ENCODE measurements at places on chromosomes 3 and 15.

GRCh38 chr3:23484386-23484785, 281.3 kb downstream of the UBE2E2 start:
- DNase-seq: no peak

GRCh38 chr3:52480768-52481715, 14.1 kb upstream of the STAB1 start:
- DNase-seq: no peak

- DNase-seq: no peak
These were observed 39.3 kb downstream of the RFTN1 start for GRCh38 chr3:16474216-16474615.

GRCh38 chr3:55197021-55197420, 269.2 kb upstream of the LRTM1 start:
- no peak for DNase-seq

- DNase-seq: peak; percentile 53
These were observed 10.3 kb upstream of the ABHD10 start for GRCh38 chr3:111968319-111969054.

DNA sequence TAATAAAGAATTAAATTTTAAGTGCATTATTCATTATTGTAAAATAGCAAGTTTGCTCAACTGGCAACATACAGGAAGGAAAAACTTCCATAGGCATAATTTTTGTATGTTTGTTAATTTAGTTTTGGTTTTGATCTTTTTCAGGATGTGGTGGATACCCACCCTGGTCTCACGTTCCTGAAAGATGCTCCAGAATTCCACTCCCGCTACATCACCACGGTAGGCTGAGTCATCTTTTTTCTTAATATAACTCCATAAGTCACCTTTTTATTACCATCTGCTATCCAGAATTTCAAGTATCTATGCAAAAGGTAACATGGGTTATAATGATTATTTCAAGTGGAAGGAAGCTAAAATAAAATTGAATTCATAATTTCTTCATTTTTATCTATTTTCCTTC, 104.8 kb downstream of the PPP2R3A start:
- DNase-seq: no peak

DNA sequence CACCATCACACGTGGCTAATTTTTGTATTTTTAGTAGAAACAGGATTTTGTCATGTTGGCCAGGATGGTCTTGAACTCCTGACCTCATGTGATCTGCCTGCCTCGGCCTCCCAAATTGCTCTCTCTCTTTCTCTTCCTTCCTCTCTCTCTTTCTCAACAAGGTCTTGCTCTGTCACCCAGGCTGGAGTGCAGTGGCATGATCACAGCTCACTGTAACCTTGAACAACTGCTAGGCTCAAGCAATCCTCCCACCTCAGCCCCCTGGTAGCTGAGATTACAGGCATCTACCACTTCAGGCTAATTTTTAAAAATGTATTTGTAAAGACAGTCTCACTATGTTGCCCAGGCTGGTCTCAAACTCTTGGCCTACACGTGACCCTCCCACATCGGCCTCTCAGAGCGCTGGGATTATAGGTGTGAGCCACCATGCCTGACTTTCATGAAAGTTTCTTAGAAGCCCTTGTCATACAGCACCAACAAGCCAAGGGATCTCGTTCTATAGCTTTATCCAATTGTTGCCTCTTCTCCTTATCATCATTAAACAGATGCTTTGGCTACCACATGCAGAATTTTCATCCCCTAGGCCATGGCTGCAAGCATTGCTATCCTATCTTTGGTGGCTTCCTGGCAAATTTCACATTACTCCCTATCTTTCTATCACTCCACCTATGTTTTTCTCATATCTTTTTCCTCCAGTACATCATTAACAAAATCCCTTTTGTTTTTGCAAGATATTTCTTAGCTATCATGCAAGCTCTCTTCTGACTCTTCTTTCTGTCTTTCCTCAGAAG, 5.7 kb downstream of the CCDC32 start:
- no peak for DNase-seq

DNA sequence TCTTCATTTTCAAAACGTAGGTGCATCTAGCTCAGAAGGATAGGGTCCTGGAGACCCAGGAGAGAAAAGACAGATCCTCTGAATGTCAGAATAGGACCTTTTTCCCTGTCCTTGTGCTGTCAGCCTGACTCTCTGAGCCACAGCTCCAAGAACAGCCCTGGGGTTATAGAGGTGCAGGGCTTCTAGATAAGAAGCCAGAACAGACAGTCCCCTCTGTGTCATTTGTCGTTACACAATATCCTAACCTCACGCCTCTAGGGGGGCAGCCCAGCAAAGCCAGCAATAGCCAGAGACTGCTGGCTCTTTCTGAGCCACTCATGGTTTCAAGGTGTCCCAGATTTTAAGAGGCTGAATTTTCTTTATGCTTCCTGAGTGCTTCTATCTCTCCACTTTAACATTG, 153.2 kb upstream of the THBS1 start:
- no peak for DNase-seq

DNA sequence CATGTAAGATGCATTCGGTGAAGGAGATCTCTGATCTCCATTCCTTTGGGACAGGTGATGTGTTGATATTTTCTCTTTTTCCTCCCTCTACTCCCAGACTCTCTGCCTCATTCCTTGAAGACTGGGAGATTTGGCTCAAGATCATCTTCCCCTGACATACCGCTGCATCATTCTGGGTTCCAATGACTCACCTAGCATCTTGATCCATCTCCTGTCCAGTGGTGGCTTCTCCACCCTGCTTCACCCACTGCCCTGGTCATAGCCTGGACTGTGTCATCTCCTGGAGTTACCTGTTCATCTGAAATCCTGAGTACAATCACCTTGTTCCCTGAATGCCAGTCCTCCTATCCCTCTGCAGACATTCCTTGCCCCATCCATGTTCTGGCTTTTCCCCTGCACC, 57.4 kb upstream of the TRAK1 start:
- no peak for DNase-seq

GRCh38 chr15:90400759-90401314, 12.8 kb downstream of the IQGAP1 start:
- DNase-seq: peak; percentile 77

DNA sequence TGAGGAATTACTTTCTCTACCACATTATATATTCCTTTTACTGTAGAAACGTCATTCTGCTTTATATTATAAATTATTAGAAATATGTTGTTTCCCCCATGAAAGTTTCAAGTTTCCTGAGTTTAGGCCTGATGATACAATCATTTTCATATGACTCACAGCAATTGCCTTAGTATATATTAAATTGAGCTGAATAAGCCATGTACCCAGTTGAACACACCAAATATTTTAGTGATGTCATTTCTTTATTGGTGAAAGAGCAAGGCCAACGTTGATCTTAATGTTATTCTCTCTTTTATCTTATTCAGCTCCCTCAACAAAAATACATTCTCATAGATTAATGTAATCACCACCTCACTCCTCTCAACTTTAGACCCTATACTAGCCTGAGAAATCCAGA, 30.8 kb downstream of the B3GNT5 start:
- no peak for DNase-seq

- DNase-seq: no peak
These were observed 31.1 kb downstream of the PSTPIP1 start for GRCh38 chr15:77025941-77026411.

DNA sequence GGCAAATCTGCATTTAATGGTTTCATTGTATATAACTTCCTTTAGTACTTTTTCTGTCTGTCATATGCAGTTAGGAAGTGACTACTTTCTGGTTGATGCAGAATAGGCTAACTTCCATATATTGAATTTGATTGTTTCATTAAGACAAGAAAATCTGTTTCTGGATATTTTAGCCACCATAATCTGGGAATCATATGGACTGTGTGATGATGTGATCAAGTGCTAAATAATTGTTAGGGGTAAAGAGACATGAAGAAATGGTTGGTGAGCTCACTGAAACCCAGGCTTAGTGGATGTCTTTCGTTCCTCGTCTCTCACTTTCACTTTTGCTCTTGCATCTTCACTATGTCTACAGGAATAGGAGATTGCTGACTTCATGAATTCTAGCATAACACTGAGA, 3.5 kb upstream of the MNS1 start:
- DNase-seq: no peak

DNA sequence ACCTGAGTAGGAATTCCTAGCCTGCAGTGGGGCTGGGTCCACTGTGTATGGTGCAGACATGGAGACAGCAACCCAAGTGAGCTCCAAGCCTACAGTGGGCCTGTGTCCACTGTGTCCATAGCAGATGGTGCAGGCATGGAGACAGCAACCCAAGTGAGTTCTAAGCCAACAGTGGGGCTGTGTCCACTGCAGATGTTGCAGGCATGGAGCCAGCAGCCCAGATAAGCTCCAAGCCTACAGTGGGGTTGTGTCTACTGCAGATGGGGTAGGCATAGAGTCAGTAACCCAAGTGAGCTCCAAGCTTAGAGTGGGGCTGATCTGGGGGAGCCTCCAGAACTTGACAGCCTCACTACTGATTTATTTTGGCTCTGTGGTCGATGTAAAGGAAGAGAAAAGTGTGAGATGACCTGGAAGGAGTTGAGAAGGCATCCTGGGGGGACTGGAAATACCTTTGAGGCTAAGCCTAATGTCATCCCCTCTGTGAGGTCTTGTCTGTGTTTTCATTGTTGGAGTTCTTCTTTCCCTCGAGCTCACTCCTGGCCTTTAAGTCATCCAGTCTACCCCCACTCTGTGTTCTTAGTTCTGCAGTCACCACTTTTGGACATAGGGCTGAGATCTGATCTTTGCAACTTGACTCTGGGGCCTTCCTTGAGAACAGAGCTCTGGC, 22.4 kb upstream of the IL16 start:
- no peak for DNase-seq

DNA sequence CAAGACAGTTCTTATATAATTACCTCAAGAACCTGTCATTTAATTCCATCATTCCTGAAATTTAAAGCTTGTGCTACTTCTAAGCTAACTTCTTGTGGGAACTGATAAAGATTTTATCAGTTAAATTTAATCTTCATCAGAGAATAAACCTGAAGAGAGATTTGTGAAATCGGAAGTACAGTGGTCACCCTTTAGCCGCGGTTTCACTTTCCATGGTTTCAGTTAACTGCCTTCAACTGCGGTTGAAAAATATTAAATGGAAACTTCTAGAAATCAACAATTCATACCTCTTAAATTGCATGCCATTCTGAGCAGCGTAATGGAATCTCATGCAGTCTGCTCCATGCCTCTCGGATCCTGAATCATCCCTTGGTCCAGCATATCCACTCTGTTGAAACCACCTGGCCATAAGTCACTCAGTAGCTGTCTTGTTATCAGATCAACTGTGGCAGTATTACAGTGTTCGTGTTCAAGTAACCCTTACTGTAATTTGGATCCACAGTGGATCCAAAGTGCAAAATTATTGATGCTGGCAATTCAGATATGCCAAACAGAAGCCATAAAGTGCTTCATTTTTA, 626.1 kb downstream of the CADM2 start:
- DNase-seq: no peak

- no peak for DNase-seq
These were observed 102.6 kb downstream of the SNRK start for GRCh38 chr3:43388915-43389314.

GRCh38 chr3:69410301-69410700, 24.4 kb upstream of the FRMD4B start:
- peak; percentile 23 for DNase-seq

GRCh38 chr3:174219738-174220137, 639.4 kb upstream of the NAALADL2 start:
- no peak for DNase-seq

- DNase-seq: no peak
These were observed 2.7 kb downstream of the SMAD6 start for GRCh38 chr15:66704803-66705153.

DNA sequence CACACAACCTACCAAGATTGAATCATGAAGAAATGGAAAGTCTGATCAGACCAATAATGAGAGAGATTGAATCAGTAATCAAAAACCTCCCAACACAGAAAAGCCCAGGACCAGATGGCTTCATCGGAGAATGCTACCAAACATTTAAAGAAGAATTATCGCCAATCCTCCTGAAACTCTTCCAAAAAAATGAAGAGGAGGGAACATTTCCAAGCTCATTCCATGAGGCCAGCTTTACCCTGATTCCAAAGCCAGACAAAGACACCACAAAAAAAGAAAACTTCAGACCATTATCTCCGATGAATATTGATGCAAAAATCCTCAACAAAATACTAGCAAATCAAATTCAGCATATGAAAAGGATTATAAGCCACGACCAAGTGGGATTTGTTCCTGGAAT, 94.1 kb downstream of the SENP2 start:
- DNase-seq: no peak

- no peak for DNase-seq
These were observed 26.3 kb downstream of the ZDHHC19 start for GRCh38 chr3:196184881-196185280.

- no peak for DNase-seq
These were observed 43.5 kb upstream of the ITGA11 start for GRCh38 chr15:68475449-68475848.

GRCh38 chr3:188722963-188723362, 448.8 kb upstream of the TPRG1 start:
- no peak for DNase-seq

DNA sequence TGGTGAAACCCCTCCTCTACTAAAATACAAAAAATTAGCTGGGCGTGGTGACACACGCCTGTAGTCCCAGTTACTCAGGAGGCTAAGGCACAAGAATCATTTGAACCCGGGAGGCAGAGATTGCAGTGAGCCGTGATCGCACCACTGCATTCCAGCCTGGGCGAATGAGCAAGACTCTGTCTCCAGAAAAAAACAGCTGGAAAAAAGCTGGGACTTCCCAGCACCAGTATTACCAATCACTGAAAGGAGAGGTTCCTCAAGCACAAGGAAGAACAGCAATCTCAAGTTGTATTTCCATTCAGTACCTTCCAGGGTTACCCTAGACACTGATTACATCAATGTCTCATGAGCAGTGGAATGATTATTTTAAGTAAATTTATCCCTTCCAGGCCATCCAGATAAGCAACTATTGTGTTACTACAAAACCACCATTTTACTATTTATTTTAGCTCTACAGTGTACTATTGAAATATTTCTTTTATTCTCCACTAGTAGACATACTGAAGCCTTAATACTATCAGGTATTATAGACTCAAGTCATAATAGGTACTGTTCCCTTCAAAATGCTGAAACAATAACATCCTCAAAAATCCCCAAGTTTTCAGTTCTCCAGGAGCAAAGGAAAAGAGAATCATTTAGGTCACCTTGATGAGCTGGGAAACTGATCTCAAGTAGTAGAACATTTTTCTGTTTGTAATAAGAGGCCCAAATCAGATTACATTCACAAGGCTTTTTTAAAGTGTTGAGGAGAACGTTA, 54.8 kb upstream of the VGLL4 start:
- DNase-seq: no peak

DNA sequence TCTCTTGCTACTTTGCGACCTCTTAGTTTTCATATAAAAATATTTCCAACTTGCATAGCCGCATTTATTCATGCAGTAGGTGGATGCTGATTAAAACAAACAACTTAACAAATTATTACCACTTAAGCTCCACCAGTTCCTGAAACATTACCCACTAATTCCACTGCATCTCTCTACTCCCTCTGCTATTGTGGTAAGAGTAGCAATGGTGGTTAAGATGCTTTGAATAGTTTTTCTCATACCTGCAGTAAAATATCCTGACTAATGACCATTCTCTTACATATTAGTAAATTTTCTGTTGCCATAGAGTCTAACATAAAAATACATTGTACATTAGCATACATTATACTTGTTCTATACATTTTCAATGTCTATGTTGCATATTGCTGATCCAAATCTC, 397.6 kb upstream of the PLSCR5 start:
- DNase-seq: no peak

GRCh38 chr3:155024006-155024638, 56.0 kb upstream of the MME start:
- no peak for DNase-seq

GRCh38 chr3:194781617-194782016, 95.9 kb downstream of the FAM43A start:
- DNase-seq: no peak

- DNase-seq: no peak
These were observed 51.0 kb upstream of the LMCD1 start for GRCh38 chr3:8450618-8451017.

Data from NCI-H1092 treated with DMSO at 0.1 percent for 48 hours (cell line).